ENCODE measurements at places on chromosomes 7 and 10. TPM values are rescaled to one million over a fixed set of nuclear protein-coding genes. Genes with fewer than 3 reads are reported as not detected.

LRRC4 gene
- total RNA-seq = 1.6 TPM

C1QL3 gene
- total RNA-seq = not detected

KCND2 gene
- total RNA-seq = 1.9 TPM

DNA sequence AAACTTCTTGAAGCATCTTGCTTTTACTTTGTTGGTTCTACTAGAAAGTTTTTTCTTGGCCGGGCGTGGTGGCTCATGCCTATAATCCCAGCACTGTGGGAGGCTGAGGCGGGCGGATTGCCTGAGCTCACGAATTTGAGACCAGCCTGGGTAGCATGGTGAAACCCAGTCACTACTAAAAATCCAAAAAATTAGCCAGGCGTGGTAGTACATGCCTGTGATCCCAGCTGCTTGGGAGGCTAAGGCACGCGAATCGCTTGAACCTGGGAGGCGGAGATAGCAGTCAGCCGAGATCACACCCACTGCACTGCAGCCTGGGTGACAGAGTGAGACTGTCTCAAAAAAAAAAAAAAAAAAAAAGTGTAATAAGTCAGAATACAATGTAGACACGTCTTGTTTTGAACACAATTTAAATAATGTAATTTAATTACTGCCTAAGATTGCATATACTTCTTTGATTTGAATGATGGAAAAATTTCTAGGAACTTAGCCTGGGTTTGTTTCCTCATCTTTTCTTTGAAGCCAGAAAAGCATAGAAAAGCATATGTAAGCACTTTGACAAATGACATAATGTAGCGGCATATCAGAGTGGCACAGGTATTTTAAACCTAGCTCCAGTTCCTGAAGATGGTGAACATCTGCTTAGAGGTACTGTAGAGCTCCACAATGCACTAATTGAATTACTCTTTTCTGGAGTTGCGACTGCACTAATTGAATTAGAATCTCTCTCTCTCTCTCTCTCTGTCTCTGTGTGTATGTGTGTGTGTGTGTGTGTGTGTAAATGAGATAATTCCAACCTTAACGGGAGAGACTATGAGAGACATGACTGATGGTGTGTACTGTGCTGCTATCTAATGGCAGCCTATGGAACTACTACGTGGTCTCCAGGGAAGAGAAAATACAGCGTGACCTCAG, 87.8 kb downstream of the BTRC start:
- no peak for DNase-seq
- no peak overlapping the region for H3K4me3 ChIP-seq
- H3K27ac ChIP-seq = no peak overlapping the region

- no peak for DNase-seq
- no peaks in the 10 kb centered on the region for H3K27me3 ChIP-seq
- H3K4me1 ChIP-seq = no peaks in the 10 kb centered on the region
- H3K27ac ChIP-seq = no peak overlapping the region
- no peak overlapping the region for H3K4me3 ChIP-seq
- no peaks in the 10 kb centered on the region for H3K36me3 ChIP-seq
Measured at GRCh38 chr7:152516216-152516615, 80.4 kb upstream of the KMT2C start.

- DNase-seq = no peak
- no peak overlapping the region for H3K27ac ChIP-seq
- no peaks in the 10 kb centered on the region for H3K4me1 ChIP-seq
- H3K27me3 ChIP-seq = no peaks in the 10 kb centered on the region
- H3K4me3 ChIP-seq = no peak overlapping the region
Measured at GRCh38 chr10:60234551-60234950, 155.1 kb downstream of the ANK3 start.

DNA sequence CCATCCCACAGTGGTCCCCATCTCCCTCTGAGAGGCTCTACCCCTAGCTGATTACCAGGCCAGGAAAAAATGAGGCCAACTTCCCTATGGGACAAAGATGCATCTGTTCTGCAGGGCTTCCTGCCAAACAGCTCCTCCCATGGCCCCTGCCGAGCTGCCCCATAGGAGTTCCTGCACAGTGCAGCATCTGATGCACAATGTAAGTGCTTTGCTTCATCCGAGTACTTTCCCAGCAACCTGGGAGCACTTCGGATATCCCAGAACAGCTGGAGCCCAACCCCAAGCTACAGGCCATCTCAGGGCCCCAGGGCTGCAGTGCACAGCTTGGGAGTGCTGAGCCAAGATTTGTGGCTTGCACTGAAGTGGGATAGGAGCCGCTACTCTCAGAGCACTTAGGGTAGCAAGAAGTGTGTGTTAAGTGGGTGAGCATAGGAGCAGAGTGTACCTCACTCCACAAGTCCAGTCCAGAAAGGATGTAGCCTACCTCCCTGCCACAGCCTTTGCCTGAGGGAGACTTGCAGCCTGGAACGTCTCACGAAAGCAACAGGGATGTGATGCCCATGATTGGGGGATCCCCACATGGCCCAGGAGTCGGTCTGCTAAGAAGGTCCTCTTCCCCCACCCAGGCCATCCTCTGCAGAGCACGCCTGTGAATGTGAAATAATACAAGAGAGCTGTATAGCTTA, 209.6 kb upstream of the VWC2 start:
- no peaks in the 10 kb centered on the region for H3K27me3 ChIP-seq
- DNase-seq = no peak
- no peaks in the 10 kb centered on the region for H3K4me1 ChIP-seq
- no peak overlapping the region for H3K27ac ChIP-seq
- no peaks in the 10 kb centered on the region for H3K36me3 ChIP-seq
- no peak overlapping the region for H3K4me3 ChIP-seq
